GM23338 (cell line): ENCODE measurements at places on chromosomes 5 and 9. TPM values are rescaled to one million over a fixed set of nuclear protein-coding genes. Genes with fewer than 3 reads are reported as not detected.

DNA sequence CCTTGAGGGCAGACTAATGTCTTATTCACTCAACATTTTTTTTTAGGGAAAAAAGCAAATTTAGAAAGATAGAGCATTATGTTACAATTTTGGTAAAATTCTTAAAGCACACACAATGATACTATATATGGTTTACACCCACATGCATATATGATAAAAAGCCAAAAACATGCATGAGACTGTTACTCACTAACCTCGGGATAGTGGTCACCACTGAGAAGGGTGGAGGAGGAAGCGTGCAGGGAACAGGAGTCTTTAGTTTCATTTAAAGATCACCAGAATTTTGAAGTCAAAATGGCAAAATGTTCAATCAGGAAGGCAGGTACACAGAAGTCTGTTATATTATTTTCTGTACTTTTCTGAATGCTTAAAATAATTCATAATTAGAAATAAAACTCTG is 9.2 kb downstream of the ARL15 start:
- peaks cover 30% of the 10 kb centered on the region for H3K4me1 ChIP-seq
- H3K36me3 ChIP-seq: no peaks in the 10 kb centered on the region
- DNase-seq: no peak

LRSAM1 gene
- 16.9 and 21.9 TPM in 2 replicates for total RNA-seq

- H3K27me3 ChIP-seq: peaks cover 13% of the 10 kb centered on the region
- peaks cover 12% of the 10 kb centered on the region for H3K4me1 ChIP-seq
- no peaks in the 10 kb centered on the region for H3K36me3 ChIP-seq
- H3K4me3 ChIP-seq: no peak overlapping the region
Measured at GRCh38 chr9:136802321-136802720, 5.4 kb upstream of the RABL6 start.

- peaks cover 14% of the 10 kb centered on the region for H3K4me1 ChIP-seq
- H3K27me3 ChIP-seq: peaks cover 60% of the 10 kb centered on the region
- no peak overlapping the region for H3K27ac ChIP-seq
- H3K36me3 ChIP-seq: no peaks in the 10 kb centered on the region
- no peak for DNase-seq
Measured at GRCh38 chr9:129551393-129551973, 69.4 kb downstream of the C9orf50 start.

DNA sequence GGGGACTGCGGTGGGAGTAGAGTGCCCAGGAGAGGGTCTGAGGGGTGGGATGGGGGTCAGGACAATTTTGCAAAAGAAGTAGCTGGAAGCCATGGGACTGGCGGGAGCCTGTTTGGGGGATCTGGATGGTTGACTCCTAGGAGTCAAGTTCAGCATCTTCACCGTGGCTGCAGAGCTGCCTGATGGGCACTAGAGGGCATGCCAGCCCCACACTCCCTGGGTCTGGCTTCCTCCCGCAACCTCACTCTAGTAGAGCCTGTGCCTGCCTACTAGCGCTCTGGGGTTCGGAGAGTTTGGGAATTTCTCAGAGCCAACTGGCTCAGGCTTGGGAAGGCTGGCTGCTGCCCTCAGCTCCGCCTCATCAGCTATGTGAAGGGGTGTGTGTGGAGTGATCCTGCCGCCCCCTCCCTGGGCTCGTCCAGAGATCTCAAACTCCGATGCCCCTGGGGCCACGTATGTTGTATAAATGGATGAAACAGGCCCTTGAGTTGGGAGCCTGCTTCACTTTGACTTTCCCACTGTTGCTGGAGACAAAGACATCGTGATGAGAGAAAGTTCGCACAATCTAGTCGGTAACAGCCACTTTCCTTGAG is 10.8 kb downstream of the TSPAN17 start:
- DNase-seq: peak; percentile 90
- 0 out of 2 replicates have a peak overlapping the region, but pooled peaks have one; percentile 33 for H3K27ac ChIP-seq
- no peak overlapping the region for H3K4me3 ChIP-seq
- H3K27me3 ChIP-seq: no peaks in the 10 kb centered on the region

ST6GALNAC4 gene
- total RNA-seq: 35.3 and 39.1 TPM in 2 replicates

DNA sequence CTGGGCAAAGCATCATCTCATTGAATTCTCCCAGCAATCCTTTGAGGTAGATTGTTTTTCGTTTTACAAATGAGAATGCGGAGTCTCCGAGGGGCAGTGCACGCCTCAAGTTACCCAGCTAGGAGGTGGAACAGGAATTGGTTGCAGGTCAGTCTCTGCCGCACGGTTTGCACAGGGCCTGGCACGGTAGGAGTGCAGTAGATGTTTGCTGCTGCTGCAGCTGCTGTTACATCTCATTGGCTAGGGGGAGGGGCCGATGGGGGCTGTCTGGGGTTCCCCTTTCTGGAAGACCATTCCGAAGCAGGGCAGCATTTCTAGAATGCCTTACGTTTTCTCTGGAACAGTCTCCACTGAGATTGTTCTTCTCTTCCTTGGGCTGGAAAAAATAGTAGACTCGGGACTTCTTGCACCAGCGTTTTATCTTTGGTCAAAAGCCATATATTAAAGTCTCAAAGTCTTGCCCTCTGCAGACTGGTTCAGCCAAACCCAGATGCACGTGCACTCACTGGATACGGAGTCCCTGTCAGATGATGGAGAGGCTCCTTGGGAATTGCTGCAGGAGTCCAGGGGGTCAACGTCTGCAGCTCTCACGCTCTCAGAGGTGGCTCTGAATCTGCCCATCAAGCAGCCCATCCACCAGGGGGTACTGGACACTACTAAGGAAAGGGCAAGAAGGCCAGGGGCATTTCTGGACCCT is 1.2 kb downstream of the USP20 start:
- no peaks in the 10 kb centered on the region for H3K27me3 ChIP-seq
- peaks cover 19% of the 10 kb centered on the region for H3K36me3 ChIP-seq
- peaks cover 37% of the 10 kb centered on the region for H3K4me1 ChIP-seq
- H3K27ac ChIP-seq: no peak overlapping the region

- no peaks in the 10 kb centered on the region for H3K36me3 ChIP-seq
- H3K27me3 ChIP-seq: no peaks in the 10 kb centered on the region
- H3K4me1 ChIP-seq: peaks cover 30% of the 10 kb centered on the region
- H3K4me3 ChIP-seq: no peak overlapping the region
Measured at GRCh38 chr9:71664566-71664965, 103.7 kb downstream of the CEMIP2 start.

DNA sequence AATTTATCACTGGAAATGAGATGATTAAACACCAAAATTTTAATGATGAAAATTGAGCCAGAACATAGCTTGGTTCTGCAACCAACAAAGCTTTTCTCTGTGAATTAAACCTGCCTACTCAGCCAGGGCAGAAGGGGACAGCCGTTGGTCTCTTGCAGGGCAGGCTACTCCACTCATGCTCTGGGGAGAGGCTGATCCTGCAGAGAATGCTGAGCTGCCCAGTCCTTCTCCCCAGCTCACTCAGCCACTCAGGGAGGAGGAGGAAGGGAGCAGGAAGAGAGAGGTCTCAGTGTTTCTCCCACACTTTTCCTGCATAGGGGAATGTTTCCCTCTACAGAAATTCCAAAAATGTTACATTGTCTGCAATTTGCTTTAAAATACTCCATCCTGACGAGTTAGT is 40.4 kb upstream of the HMHB1 start:
- no peaks in the 10 kb centered on the region for H3K36me3 ChIP-seq
- no peaks in the 10 kb centered on the region for H3K27me3 ChIP-seq
- H3K4me1 ChIP-seq: no peaks in the 10 kb centered on the region
- no peak overlapping the region for H3K4me3 ChIP-seq
- H3K27ac ChIP-seq: no peak overlapping the region

DNA sequence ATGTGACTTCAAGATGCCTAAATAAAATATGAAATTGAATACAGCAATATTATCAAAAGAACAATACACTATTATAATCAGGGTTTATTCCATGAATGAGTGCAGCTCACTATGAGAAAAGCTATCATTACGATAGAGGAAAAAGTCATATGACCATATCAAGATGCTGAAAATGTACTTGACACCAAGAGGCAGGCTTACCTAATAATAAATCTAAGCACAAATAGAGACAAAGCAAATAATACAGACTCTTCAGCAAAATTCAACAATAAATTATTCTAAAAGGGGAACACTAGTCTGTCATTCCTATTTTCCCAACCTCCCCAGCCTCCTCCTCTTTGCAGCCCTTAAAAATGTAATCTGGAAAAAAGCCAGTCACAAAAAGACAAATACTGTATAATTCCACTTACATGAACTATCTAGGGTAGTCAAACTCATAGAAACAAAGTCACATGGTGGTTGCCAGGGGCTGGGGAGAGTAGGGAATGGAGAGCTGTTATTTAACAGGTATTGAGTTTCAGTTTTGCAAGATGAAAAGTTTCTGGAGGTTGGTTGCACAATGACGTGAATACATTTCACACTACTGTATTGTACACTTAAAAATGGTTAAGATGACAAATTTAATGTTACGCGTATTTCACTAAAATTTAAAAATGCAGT is 148.4 kb downstream of the NFIB start:
- H3K36me3 ChIP-seq: no peaks in the 10 kb centered on the region
- DNase-seq: no peak
- no peaks in the 10 kb centered on the region for H3K27me3 ChIP-seq

GRCh38 chr9:96818533-96818932 is 35.8 kb downstream of the ZNF782 start:
- peak; percentile 20 for DNase-seq
- H3K27me3 ChIP-seq: no peaks in the 10 kb centered on the region
- H3K36me3 ChIP-seq: peaks cover 76% of the 10 kb centered on the region
- no peak overlapping the region for H3K4me3 ChIP-seq
- H3K27ac ChIP-seq: no peak overlapping the region
- H3K4me1 ChIP-seq: no peaks in the 10 kb centered on the region

DNA sequence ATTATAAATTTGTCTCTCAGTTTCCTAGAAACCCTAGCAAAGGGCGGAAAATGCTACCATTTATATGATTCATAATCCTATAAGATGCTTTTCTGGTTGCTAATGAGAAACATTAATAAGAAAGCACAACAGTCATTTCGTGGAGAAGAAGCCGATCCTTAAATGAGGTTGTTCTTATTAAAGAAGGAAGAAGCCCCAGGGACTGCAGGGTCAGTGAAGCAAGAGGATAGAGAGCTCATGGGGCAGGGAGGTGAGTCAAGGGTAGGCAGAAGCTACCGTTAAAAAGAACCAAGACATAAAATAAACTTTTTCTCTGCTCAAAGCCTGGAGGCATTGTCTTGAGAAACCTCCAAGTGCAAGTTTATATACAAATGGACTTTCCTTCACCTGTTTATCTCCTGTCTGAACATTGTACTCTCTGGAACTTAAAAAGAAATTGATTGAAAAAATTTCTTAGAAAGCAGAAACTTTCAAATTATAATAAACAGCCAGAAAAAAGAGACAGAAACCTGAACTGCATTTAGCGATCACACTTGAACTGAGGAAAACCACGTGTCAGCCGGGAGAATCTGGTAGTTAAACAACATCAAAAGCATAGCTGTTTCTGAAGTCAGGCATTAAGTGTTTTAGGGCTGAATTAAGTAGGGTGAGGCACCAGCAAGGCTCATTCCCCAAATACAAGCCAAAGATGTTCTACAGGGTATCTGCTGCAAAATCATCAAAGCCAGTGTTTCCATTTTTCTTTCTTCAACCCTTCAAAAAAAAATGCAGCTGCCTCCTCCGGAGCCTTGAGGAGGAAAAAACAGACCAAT is 21.9 kb downstream of the HTR4 start:
- no peaks in the 10 kb centered on the region for H3K27me3 ChIP-seq
- no peak overlapping the region for H3K27ac ChIP-seq
- H3K36me3 ChIP-seq: no peaks in the 10 kb centered on the region
- no peak for DNase-seq

GRCh38 chr5:173644673-173645436 is 28.4 kb upstream of the BOD1 start:
- peaks cover 40% of the 10 kb centered on the region for H3K4me1 ChIP-seq
- no peaks in the 10 kb centered on the region for H3K36me3 ChIP-seq
- DNase-seq: no peak
- no peak overlapping the region for H3K27ac ChIP-seq
- H3K27me3 ChIP-seq: no peaks in the 10 kb centered on the region

DNA sequence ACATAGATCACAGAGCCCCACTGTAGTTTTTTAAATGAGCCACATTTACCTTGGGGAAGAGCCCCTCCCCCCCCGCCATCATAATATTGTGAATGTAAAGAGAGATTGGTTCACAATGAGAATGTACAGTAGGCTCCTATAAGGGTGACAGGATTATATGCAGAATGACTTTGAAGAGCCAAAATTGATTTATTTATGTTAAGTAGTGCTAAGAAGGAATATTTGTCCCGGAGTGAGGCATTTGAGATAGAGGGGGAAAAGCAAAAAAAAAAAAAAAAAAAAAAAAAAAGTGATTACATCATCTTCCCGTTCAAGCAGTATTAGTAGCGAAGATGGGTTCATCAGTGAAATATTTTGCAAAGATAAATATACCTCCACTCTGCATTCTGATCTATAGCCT is 73.9 kb downstream of the PIK3R1 start:
- DNase-seq: no peak
- H3K36me3 ChIP-seq: peaks cover 4% of the 10 kb centered on the region; the same call in 1 of the 2 replicates
- peak overlapping the region; percentile 65 for H3K4me3 ChIP-seq
- peaks cover 45% of the 10 kb centered on the region for H3K4me1 ChIP-seq
- H3K27me3 ChIP-seq: no peaks in the 10 kb centered on the region

DNA sequence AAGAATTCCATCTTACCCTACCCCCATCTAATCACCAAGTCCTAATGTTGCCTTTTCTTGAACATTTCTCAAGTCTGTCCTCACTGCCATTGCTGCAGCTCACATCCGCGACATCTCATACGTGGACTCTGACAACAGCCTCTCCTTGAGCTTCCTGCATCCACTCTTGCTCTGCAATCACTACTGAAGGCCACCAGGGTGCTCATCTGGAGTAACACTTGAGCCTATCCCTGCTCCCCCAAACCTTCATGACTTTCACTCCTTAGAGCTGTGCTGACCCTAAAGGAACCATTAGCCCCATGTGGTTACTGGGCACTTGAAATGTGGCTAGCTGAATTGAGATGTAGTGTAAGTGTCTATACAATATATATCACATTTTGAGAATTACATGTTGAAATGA is 46.4 kb upstream of the CTXN3 start:
- peak; percentile 57 for DNase-seq
- no peak overlapping the region for H3K27ac ChIP-seq
- no peak overlapping the region for H3K4me3 ChIP-seq
- peaks cover 9% of the 10 kb centered on the region for H3K4me1 ChIP-seq

FBP1 gene
- 2.5 and 3.3 TPM in 2 replicates for total RNA-seq

DNA sequence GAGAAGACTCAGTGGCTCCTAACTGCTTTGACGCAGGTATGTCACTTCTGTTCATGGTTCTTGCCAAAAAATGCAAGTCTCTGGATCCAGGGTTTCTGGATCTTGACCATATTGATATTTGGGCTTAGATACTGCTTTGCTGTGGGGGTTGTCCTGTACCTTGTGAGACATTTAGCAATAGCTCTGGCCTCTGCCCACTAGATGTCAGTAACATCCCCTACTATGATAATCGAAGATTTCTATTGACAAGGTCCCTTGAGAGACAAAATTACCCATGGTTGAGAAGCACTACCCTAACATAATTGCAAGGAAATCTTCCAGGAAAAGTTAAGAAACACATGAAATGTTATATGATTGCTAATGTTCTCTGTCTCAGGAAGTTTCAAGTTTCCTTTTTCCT is 285.4 kb downstream of the TMEM232 start:
- no peaks in the 10 kb centered on the region for H3K36me3 ChIP-seq
- H3K4me1 ChIP-seq: no peaks in the 10 kb centered on the region
- no peak overlapping the region for H3K27ac ChIP-seq
- peak; percentile 85 for DNase-seq
- H3K27me3 ChIP-seq: no peaks in the 10 kb centered on the region
- no peak overlapping the region for H3K4me3 ChIP-seq

GRCh38 chr9:7907551-7908337 is 108.2 kb upstream of the DMAC1 start:
- H3K36me3 ChIP-seq: no peaks in the 10 kb centered on the region
- DNase-seq: no peak
- H3K4me1 ChIP-seq: no peaks in the 10 kb centered on the region
- H3K27me3 ChIP-seq: no peaks in the 10 kb centered on the region
